ENCODE measurements at places on chromosomes 13 and 19.

DNA sequence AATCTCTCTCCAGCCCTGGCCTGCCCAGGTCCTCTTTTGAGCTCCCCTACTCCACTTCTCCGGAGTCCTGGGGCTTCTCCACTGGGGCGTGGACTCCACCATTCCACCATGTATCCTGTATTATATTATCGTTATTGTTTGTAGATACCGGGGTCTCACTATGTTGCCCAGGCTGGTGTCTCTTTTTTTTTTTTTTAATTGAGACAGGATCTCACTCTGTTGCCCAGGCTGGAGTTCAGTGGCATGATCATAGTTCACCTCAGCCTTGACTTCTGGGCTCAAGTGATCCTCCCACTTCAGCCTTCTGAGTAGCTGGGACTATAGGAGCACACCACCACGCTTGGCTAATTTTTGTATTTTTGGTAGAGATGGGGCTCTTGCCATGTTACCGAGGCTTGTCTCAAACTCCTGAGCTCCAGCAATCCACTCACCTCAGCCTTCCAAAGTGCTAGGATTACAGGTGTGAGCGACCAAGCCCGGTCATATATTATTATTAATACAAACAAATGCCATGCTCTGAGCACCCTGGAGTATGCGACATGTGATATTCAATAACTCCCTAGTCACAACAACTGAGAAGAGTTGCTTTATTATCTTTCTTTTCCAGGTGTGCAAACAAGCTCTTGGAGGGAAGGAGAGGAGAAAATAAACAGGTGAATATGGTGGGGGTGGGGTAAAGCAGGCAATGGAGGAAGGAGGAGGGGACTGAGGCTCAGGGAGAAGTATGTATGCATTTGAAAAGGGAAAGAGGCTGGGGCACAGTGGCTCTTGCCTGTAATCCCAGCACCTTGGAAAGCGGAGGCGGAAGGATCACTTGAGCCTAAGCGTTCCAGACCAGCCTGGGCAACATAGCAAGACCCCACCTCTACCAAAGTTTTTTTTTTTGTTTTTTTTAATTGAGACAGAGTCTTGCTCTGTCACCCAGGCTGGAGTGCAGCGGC lies 2.8 kb upstream of the CERS4 start:
- DNase-seq: no peak

DNA sequence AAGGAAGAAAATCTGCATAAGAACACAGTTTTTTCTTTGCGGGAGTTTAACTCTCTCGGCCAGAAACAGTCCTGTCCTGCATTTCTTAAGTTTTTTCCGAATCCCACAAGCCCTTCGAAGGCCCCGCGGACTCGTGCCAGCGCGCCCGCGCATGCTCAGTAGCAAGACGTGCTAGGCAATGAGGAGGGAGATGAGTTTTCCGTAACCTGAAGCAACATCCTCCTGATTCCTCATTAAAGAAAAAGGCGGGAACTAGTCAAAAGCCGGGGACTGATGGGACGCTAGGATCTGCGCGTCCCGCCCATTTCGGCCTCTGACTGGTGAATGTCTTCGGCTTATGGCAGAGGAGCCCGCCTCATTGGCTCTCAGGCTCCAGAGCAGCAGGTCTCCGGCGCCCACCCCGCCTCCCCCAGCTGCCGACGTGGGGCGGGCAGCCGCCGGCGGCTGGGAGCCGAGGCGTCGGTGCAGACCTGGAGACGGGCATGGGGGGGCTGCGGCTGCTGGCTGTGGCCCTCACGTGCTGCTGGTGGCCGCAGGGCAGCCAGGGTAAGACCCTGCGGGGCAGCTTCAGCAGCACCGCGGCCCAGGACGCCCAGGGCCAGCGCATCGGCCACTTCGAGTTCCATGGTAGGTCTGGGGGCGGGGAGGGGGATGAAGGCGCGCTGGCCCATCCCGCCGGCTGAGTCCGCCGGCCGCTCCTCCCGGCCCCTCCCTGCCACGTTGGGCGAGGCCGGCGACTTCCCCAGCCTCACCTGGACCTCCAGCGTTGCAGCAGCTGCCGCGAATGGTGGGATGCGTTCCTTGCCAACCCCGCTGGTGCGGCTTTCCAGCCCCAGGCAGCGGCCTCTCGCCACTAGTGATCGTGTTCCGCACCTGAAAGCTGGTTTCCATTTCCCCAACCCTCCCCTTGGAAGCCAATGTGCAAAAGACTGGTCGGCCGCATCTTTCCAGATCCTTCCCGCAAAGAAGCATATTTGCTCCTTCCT lies at the start of gene GPR180:
TSS of gene GPR180 (plus strand) at position 412 of the 986 bp plus-strand sequence. CDS start at position 483, 71 bp downstream.
- peak; percentile 100 for DNase-seq

DNA sequence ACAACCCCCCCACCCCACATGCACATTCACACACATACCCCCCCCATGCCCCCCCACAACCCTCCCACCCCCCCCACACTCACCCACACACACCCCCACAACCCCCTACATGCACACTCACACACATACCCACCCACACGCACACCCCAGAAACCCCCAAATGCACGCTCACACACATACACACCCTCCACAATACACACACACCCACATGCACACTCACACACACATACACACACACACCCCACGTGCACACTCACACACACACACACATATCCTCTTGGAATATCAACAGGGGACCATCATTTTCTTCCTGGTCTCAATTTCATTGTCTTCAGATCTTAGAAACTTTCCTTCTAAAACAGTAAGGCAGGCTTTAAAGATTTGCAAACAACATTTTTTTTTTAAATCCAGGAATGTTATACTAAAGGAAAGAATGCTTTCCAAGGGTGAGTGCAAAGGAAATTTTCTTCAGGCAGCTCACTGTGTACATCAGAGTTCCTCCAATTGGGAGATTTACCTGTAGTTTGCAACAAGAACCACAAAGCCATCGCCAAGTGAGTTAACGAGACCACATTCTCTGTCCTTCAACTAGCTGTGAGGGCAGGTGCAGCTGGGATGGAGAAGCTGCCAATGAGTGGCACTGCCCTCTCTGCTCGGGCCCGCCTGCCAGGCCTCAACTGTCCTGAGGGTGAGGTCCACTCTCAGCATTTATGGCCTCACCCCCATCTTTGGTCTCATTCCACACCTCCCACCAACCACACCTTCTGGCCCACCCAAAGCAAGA lies 53.0 kb downstream of the MRPL57 start:
- no peak for DNase-seq

DNA sequence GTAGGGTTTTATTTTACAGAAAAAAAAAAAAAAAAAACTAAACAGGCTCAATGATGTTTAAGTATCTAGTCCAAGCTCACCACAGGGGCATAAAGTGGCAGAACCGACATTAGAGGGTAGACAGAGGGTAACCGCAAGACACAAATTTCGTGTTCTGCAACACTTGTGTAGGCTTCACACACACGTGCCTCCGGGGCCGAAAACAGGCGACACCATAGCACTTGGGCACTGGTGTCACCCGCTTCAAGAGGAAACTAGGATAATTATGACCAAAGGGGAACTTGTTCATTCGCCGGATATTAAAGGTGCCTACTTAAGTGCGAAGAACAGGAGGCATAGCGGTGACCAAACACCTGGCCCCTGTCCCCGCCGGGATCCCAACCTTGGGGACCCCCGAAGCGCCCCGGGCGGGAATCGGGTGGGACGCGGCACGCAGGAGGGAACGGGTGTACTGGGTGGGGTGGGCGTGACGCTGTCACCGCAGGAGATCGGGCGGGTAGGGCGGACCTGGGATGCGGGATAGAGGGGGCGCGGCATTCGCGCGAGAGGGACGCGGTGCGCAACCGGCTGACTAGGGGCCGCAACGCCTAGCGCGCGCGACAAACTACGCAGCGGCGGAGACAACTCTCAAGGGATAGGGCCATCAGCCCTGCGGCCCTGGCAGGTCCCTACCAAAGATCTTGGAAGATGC lies 558 bp downstream of the MZT1 start:
- DNase-seq: peak; percentile 17
